Keratinocyte (primary cell): ENCODE measurements at places on chromosomes 5 and 9.

DNA sequence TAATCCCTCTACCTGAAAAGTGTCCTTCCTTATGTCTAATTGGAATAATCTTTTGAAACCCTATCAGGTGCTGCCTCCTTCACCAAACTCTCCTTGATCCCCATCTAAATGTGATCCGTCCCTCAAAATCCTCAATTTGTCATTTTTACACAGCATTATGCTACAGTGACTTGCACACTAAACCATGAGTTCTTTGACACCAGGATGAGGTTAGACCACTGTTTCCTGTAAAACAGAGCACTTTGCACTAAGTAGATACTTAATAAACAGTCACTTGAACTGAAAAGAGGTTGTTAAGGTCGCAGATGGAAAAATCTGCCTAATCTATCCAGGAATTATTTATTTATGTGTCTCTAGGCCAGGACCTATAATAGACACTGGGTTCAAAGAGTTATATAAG is 44.2 kb upstream of the TLX3 start:
- DNase-seq = no peak

- no peak for DNase-seq
Measured at GRCh38 chr5:169583101-169583423, 511 bp upstream of the SPDL1 start.

DNA sequence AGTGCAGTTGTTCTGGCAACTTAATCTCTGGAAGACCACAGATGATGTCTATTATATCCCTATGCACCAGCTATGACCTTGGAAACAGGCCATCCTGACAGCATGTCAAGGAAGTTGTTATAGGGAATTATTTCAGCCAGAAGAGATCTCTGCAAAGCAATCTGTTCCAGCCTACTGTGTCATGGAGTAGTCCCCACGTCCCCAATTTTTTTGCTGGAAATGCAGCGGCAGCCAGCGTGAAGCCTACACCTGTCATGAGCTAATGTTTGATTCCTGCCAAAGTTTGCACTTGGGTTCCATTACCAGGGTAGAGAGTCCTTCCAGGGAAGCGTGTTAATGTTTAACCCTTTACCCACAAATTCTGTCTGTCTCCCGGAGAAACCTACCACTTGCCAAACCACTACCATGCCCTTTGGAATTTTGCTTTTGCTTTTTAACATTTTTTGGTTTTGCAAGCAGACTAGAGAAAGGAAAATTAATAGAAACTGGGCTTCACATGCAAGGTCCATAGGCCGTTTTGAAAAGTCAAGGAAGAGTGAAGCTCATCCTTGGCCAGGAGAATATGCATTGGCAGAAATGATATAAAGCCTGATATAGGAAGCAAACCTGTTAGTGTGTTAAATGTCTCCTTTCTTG is 174.9 kb upstream of the SPRY4 start:
- DNase-seq = no peak

GRCh38 chr9:795869-796268 is 45.6 kb upstream of the DMRT1 start:
- no peak for DNase-seq

DNA sequence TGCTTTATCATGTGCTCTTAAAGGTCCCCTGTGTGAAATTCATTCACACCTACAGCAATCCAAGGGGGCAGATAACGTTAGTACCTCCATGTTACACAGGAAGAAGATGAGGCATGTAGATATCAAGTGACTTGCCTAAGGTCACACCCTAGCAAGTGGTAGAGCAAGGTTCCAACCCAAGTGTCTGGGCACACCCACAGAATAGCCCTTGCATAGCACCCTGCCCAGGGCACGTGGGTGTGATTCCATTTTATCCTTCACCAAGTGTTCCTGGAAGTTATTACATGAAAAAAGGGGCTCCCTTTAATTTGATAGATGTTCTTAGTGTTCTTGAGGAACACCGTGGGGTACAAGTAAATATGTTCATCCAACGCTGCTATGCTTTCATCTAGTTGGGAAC is 4.9 kb downstream of the TMEM171 start:
- no peak for DNase-seq

- no peak for DNase-seq
Measured at GRCh38 chr9:33125871-33126823, 41.0 kb downstream of the B4GALT1 start.

GRCh38 chr5:132651838-132652469 is 6.0 kb upstream of the IL13 start:
- no peak for DNase-seq

GRCh38 chr5:169183576-169183975 is 117.4 kb downstream of the SLIT3 start:
- DNase-seq = no peak

DNA sequence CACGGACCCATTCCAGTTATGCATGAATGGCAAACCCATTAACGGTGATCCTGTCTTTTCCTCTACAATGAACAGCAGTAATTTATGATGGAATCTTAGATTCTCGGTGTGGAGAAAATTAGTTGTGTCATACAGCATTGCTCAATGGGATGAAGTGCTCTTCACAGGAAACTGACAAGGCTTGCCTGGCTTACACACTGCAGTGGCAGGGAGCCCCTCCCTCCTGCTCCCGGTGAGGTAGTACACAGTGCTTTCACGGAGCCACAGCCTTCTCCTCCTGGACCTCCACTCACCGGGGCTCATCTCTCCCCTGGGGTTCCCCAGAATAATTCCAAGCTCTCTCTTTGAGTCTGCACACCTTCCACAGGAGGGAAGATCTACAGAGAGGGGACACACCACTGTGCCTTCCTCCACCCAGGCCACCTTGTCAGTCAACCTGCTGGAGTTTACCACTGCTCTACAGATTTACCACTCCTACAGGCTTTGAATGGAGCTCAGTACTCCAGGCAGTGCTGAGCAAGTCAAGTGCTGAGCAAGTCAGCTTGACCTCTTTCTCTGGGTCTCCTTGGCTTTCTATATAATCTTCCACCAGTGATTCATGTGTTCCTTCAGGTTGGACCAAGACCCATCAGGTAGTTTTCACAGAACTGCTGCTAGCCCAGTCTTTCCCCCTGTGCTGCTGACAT is 59.1 kb upstream of the TBC1D2 start:
- DNase-seq = no peak

GRCh38 chr9:29062446-29062845 is 1489.2 kb upstream of the C9orf72 start:
- no peak for DNase-seq

DNA sequence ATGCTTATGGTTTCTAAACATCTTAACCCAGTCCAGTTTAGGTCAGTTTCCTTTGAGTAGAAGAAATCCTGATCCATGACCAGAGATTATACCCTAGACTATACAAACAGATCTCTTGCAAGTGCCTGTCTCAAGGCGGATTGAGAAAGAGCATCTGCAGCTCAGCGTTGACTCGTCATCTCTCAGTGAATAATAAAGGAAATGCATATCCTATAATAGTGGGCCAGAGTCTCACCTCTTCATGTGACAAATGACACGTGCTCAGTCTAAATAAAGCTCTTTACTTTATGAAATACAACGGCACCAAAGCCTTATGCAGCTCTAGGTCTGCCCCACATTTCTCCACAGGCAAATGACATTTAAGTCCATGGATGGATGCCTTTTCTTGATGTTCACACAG is 179.4 kb upstream of the NR3C1 start:
- DNase-seq = no peak

DNA sequence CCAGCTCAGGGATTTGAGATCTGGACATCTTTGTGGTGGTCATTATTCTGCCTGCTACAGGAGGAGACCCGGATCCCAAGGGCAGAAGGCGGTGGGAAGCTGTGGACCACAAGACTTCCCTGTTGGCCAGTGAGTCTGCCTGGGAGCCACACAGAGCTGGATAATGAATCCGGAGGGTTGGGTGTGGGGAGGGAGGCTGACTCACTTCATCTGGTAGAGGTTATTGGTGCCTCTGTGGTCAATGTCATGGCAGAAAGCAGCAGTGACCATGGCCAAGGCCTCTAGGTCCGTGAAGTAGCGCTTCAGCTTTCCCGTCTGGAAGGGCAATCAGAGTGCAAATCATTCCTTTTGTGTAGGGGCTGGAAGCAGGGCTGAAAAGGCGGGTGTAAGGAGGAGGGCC is 58.5 kb downstream of the PDE6A start:
- DNase-seq = no peak
